Stimulated activated CD4-positive, alpha-beta T cell treated with anti-CD3 and anti-CD28 coated beads, Interleukin-12 subunit alpha, Interleukin-12 subunit beta, amount 100 ng/mL, for 4 hours (primary cell): ENCODE measurements at places on chromosomes 5 and 9.
A peak's percentile ranks its signal among the peaks of the same experiment; 100 is the strongest.

DNA sequence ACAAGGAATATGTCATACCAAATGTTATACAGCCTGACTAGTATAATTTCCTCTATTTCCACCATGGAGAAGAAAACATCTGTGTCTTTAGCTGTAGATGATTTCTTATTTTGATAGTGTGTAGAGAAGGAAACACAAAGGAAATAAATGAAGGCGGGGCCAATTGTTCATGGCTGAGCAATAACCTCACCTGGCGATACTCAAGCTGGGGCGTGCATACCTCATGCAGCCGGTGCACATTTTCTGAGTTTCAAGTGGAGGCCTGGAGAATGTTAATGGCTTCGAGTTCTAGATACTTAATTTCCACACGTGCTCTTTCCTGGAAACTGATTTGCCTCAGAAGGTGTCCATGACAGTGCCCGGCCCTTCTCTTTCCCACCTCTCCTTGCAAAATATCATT lies 127.4 kb upstream of the TAF11L2 start:
- no peak for DNase-seq

- no peak for DNase-seq
These were observed 237.5 kb downstream of the CHSY3 start for GRCh38 chr5:130141659-130142320.

DNA sequence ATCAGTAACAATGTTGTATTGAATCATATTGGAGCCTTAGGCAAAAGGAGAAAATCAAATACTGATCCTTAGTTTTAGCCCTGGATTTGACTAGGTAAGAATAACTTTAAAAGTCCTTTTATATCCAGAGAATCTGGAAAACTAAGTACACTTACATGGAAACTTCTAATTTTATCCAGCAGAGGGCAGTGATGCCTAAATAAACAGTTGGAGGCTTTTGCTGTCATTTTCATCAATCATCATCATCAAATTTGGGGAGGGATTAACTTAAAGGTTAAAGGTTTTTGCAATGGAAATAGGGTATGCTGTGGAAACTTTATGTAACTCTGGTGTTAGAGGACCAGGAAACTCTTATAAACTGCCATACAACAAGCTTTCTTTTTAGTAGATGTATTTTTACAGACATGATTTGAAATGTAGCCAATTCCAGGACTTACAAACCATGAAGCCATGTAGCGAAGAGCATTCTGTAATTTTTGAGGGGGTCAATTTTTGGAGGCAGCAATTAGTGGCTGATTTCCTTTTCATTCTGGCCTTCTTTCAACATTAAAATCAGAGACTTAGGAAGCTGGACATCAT lies 112.7 kb downstream of the OSTF1 start:
- no peak for DNase-seq

DNA sequence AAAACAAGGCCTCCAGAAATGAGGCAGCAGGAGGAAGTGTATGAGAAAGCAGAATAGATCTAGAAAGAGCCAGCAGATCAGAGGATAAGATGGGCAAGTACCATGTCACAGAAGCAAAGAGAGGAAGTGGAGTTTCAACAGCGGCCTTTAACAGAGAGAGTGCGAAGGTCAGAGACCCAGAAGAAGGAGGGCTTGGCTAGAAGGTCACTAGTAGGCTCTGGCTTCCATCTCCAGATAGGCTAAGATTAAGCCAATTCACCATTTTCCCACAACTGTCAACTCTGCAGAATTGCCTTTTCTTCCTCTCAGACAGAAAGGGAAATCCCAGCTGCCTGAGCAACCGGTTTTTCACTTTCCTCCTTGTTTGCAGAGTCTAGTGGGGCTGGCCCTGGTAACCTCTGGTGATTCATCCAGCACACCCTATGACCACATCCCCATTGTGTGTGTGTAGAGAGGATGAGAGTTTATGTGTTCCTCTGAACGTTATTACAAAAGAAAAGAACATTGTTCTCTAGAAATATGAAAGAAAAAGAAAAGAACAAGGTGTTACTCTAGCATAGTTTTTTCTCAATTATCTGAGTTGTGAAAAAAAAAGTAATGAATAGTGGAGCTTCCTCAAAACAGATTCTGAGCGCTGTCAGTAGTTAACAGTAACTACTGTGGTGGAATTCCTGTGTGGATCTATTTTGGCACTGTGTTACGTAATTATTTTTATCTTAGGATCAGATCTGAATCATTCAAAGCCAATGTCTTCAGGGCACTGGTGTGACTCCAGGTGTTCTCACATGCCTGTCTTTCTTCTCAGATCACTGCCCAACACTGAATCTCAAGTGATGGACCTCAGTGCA lies 220.4 kb downstream of the ARRDC3 start:
- DNase-seq = peak; percentile 44

DNA sequence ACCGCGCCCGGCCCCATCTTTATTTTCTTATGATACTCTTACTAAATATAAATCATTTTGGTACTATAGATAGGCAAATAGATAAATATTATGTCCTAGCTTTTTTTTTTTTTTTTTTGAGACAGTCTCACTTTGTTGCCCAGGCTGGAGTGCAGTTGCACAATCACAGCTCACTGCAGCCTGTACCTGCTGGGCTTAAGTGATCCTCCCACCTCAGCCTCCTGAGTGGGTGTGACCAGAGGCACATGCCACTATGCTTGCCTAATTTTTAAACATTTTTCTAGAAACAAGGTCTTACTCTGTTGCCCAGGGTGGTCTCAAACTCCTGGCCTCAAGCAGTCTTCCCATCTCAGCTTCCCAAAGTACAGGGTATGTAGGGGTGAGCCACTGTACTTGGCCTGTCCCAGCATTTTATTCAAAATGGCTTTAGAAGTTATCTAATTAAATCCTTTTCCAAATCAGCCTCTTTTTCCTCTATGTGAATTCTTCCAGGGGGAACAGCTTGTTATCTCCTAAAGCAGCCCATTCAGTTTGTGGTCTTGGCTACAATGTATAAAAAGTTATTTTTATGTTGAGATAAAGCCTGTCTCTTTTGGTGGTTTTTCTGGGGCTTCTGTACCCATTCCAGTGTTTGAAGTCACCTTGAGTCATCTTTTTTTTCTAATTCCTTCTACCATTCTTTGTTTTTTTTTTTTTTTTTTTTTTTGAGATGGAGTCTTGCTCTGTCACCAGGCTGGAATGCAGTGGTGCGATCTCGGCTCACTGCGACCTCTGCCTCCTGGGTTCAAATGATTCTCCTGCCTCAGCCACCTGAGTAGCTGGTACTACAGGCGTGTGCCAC lies 12.1 kb downstream of the MELK start:
- DNase-seq = no peak

DNA sequence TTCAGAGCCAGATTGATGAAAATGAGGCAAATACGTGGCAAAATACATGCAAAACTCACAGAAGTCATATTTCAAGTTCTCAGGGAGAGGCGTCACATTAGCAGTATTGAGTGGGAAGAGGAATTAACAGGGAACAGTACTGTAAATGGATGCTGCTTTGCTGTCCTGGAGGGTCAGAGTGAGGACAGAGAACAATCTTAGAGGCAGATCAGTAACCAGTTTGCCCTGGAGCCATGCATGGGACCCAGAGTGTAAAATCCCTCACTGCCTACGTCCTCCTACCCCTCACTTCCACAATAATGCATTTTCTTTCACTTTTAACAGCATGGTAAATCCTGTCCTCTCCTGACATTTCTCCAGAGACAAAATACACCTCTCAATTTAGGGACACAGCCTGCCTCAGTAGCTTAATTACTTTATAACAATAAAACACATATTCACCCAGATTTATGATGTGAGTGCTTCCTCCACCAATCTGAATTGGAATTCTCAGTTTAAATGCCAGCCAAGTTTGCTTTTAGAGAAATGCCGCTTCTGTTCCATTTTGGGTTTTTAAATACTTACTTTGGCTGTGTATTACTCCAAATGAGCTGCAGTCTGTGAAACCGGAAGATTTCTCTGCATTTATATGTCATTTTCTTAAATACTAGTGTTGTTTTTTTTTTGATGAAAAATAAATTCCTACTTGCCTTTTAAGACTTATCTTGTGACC lies 70.0 kb downstream of the LMNB1 start:
- DNase-seq = no peak

- DNase-seq = no peak
These were observed 167.9 kb upstream of the FREM1 start for GRCh38 chr9:15077946-15078729.

- no peak for DNase-seq
These were observed 10.9 kb upstream of the NKD2 start for GRCh38 chr5:997711-998110.

DNA sequence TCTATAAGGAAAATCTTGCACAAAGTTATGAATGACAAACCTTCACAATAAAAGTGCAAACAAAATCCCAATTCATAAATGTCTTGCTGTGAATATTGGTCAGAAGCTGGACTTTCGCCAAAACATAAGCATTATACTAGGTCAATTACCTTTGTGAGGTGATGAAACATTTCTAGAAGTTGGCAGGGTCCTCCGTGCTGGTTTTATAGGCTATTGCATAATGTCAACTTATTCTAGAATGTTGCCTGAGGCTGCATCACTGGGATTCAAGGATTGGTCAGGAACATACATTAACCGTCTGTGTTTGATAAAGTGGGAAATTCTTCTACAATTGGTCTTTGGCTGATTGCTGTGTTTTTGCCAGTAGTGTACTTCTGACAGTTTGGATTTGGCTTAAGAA lies 49.8 kb upstream of the PALM2AKAP2 start:
- DNase-seq = no peak

DNA sequence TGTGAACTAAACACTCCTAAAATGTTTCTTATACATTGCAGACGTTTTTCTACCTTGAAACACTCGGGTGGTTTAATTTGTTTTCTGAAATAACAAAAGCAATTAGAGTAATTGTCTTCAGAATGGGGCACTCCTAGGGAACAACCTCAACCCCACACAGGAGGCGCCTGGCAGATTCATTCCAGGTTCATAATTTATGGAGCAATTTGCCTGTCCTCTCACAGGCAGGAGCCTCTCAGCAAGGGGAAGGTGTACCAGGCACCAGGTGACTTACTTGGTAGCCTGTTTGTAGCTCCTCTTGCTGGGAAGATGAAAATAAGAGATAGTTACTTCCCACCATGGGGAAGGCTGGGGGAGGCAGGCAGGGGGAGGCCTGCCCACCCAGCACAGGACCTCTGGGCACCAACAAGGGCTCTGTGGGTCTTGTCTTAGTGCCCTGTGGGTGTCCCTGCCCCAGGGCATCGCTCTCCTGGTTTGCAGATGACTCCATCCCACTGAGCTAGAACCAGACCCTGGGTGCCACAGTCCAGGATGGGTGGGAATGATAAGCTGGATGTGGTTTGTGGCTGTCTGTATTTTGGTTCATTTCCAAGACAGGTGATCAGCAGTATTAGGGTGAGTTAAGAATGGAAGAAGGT lies 144.4 kb downstream of the FSTL4 start:
- no peak for DNase-seq

DNA sequence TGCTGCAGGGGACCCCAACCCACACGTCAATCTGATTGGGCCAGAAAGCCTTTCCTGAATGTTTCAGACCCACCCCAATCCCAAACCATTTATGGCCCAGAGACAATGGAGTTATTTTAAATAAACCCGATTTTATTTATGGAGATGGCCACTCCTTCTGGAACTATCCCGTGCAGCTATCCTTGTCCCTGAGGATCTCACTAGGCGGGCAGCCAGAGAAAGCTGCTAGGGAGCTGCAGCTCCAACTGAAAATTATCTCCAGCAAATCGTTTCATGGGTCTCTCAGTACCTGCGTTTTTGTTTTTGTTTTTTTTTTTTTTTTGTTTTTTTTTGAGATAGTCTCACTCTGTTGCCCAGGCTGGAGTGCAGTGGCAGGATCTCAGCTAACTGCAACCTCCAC lies 23.0 kb downstream of the C1QTNF2 start:
- DNase-seq = no peak

DNA sequence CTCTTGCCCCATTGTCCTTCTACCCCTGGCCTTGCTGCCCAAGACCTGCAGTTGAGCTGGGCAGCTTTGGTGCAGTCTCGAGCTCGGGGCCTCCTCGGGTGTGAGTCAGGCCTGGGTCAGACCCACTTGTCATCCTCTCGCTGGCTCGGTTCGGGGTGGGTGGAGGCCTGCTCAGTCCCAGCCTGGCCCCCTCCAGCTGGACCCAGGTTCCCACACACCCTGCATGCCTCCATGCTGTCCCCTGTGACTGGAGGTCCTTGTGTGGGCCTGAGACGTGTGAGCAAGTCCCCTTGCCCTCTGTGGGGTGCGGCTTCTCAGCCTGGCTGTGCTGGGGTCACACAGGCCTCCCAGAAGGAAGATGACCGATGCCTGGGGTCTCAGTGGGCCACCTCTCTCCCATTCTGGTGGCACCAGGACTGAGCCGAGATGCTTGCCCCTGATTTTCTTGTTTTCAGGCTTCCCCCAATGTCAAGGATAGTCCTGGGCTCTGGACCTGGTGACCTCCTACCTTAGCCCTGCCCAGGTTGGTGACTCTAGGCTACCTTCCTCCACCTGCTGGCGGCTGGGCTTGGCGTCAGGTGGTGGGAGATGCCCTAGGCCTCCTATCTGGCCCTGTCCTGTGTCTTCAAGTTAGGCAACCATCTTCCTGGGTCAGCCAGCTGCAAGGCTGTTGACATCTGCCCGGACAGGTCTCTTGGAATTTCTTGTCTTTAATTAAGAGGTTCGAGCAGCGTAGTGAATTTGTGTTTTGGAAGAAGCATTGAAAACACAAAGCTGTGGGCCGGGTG lies 15.1 kb downstream of the WNK2 start:
- no peak for DNase-seq

- no peak for DNase-seq
These were observed 170.0 kb downstream of the CCDC171 start for GRCh38 chr9:15722888-15723287.

DNA sequence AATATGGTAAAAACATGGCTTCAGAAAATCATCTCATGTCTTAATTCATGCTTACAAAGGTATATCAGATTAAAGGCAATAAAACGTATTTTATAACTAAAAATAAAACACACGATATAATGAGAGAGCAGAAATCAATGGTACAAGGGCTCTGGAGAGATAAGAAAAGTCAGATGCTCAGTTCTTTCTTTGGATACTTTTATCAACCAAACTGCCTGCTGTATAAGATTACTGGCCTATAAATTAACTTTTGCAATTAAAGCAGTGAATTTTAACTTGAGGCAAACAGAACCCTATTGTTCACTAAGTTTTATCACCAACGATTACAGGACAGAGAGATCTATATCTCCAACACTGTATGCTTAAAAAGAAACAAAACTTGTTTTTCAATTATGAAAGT lies 42.1 kb upstream of the HNRNPA0 start:
- no peak for DNase-seq

DNA sequence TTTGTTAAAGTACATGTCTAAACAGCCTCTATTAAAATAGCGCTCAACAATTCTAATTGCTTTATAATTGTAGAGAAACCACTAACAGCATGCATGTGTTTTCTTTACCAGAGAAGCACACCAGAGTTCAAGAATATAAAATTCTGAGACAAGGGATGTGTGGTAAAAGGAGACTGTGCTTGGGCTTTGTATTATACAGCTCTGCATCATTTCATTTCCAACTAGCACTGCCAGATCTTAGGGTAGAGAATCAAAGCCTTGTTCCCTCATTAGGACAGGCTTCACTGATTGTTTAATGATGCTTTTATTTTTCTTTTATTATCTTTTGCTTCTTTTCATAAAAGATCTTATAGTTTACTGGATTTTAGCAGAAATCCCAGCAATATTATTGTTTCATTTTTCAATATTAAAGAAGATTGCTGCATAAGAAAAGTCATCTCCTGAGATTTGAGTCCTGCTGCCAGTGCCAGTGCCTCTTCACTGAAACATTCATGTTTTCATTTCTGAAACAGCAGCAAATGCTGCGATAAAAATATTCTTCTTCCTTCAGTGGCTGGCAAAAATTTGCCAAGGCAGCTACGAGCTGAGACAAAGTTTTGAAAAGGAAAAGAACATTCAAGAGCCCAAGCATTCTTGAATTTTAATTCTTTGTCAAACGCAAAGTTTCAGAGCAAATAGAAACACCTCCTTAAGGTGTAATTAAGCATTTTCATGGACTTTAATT lies 491.0 kb upstream of the PIK3R1 start:
- no peak for DNase-seq
